Fibroblast of skin of right biceps (primary cell): ENCODE measurements at places on chromosomes 2 and 18.
A peak's percentile ranks its signal among the peaks of the same experiment; 100 is the strongest.

- DNase-seq, result peak; percentile 25
Measured at GRCh38 chr2:166092889-166093288, 34.9 kb downstream of the SCN1A start.

GRCh38 chr2:14292964-14293363, 339.6 kb upstream of the LRATD1 start:
- DNase-seq, result no peak

DNA sequence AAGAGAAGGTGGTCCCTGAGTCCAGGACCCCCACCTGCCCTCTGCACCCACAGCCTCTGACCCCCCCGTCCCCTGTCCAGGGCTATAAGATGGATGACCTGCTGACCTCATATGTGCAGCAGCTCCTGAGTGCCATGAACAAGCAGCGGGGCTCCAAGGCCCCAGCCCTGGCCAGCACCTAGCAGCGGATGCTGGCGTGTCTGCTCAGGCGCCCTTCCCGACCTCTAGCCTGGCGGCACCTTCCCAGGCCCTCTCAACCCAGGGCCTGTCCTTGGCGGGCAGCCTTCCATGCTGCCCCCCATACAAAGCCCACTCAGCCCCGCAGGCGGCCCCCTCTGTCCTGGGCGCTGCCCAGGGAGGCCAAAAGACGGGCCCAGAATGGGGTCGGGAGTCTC, 8.7 kb upstream of the GPR17 start:
- DNase-seq, result no peak

GRCh38 chr2:157421331-157421944, 22.5 kb downstream of the CYTIP start:
- no peak for DNase-seq

GRCh38 chr2:197293252-197294007, 17.1 kb downstream of the ANKRD44 start:
- DNase-seq, result peak; percentile 18

DNA sequence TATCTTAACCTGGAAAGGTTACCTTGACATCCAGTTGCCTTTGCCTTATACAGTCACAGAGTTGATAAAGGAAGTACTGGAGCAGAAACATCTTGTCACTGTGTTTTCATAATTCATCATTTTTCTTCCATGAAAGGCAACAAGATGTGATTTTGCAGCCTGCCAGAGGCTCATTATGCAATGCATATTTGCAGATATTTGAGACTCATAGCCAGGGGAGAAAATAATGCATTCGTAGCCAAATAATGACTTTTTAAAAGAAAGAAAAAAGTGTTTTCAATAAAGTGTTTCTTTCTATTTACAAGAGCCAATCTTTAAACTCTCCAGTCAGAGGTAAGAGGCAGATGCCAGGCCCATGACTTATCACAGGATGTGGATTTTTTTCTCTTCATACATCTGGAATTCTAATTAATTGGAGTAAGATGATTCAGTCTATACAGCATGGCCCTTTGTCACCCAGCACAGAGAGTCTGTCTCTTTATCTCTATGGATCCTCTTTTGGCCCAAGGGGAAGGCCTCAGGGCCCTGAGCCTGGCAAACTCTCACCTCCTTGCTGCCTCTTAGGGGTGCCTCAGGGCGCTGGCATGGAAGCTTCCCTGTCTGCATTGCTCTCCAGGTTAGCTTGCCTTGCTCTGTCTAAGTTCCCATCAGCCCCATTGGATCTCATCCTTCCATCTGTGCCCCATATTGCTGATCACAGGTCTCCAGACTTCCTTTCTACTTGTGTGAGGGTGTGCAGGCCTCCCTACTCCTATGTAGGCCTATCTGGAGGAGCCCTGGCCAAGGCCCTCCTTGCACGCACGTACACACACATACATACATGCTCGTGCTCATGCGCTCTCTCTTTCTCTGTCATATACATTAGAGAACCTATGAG, 247.7 kb downstream of the TPGS2 start:
- DNase-seq, result peak; percentile 90

- peak; percentile 57 for DNase-seq
Measured at GRCh38 chr2:172094294-172095145, 8.2 kb downstream of the DLX2 start.

DNA sequence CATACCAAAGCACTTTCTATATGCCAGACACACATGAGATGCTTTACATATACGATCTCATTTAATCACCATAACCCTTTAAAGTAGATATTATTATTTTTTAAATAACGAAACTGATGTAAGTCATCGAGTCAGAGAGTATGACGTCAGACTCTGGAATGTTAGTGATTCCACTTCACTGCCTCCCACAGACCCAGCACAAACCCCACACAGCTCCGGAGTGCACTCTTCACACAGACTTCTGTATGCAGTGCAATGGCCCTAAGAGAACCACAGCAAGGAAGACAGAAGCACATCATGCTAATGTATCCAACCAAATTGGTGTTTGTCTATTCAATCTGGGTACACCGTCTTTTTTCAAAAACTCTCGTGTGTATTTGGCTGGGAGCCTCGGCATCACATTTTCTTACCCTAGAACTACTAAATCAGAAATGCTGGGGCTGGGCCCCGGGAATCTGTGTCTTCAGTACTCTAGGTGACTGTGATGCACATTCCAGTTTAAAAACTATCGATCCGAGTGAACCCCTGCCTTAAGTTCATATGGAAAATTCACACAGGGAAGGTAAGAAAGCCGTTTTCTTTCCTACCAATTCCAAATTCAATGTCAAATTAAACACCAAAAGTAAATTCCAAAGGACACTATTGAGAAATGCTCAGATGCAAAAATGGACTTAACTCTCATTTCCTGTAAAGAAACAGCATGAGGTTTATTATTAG, 117.7 kb upstream of the ACVR1C start:
- peak; percentile 75 for DNase-seq

GRCh38 chr2:24957976-24958375, 13.8 kb downstream of the DNAJC27 start:
- no peak for DNase-seq

DNA sequence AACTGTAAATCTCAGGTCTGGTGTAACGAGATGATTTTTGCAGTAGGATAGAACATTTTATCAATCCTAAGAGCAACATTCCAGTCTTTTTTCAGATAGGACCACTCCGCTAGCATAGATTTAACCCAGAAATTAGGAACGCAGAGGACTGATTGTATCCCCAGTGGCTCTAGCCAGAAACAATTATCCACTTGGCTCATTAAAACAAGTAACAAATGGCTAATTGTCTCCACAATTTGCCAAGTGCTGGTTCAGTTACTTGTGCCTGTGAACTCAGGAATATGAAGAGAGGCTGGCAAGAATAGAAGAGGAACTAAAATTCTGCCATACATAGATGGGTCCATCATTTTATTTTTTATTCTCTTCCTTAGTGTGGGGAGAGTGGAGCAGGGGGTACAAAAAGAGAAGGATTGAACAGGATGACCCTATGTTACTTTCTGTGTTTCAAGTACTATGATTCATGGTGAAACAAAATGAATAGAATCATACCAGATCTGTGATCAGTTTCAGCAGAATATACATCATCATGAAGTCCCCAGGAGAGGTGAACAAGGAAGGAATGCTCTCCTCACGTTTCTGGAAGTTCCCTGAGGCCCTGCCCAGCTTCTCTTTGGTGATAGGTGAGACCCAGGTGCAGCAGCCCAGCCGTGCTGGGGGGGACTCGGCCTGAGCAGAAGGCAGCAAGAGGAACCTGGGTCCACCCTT, 121.6 kb downstream of the ARL4C start:
- DNase-seq, result no peak

GRCh38 chr2:113114224-113114945, 13.0 kb upstream of the IL1RN start:
- no peak for DNase-seq

DNA sequence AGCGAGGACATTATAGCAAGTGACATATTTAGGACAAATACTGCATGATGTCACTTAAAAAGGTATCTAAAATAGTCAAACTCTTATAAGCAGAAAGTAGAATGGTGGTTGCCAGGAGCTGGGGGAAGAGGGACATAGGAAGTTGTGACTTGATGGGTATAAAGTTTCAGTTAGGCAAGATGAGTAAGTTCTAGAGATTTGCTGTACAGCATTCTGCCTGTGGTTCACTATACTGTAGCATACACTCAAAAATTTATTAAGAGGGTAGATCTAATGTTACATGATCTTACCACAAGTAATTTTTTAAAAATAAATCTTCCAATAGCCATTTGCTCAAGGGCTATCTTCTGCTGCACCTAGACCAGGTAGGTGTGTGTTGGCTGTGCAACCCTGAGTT, 78.1 kb upstream of the NPAS2 start:
- DNase-seq, result peak; percentile 72

- no peak for DNase-seq
Measured at GRCh38 chr18:69691008-69691760, 256.5 kb downstream of the CD226 start.

DNA sequence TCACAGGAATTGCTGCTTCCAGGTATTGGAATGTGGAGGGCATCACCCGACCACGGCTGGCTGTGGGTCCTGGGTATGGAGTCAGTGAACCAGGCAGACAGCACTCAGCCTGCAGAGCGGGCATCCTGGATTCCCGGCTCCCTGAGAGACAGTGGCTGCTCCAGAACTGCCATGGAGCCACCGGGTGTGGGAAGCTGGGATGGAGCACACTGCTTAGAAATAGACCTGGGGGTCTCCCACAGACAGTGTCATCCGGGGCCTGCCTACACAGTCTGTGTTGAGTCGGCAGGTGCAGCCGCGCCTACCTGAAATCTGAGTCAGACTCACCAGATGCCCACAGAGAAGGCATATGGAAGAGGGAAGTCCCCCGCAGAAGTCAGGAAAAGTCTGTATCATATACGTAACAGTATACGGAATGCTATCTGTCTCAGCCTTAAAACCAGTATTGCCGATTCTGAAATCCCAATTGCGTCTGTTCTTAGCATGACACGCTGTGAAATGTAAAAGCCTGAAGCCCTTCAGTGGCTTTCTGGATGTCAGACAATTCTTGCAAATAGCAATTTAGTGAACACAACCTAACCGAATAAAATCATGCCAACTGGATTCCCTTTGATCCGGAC, 509.7 kb upstream of the MYT1L start:
- DNase-seq, result no peak

- DNase-seq, result no peak
Measured at GRCh38 chr2:73077424-73077795, 5.9 kb upstream of the SFXN5 start.

- DNase-seq, result no peak
Measured at GRCh38 chr2:11338580-11338979, 5.9 kb downstream of the ROCK2 start.

DNA sequence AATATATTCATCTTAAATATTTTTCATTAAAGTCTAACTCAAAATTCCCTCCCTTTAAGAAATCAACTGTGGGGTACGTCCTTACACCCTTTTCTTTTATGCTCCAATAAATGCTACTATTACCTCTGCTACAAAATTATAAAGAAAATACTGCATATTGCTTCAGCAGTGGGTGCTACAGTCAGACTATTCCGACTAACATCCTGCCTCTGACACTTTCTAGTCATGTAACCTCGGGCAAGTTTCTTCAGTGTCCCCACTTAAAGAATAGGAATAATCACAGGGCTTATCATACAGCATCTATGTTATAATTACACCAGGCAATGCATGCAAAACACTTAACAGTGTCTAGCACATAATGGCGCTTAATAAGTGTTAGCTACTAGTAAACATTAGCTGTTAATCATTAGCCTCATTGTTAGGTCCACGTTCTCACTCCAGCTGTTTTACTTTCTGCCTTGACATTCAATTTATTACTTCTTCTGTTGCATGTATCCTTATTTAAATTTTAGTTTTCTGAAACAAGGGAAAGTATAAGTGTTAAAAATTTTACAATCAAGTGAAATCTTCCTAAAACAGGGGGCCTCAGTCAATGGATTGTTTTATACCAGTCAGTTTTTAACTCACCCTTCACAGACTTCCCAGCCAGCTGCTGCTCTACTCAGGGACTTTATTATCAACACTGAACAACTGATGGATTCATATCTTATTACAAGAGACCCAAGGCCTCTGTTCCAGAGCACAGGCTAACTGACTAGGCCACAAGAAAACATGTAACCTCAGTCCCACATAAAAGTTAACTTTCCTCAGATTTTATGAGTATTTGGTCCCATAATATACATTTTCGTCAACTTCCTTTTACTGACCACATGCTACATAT, 54.0 kb downstream of the CLASP1 start:
- no peak for DNase-seq

- peak; percentile 31 for DNase-seq
Measured at GRCh38 chr18:24019641-24020331, 5.2 kb downstream of the TTC39C start.

GRCh38 chr2:60936757-60937156, 55.4 kb downstream of the REL start:
- no peak for DNase-seq

GRCh38 chr2:97678298-97678697, 8.8 kb downstream of the C2orf92 start:
- no peak for DNase-seq

DNA sequence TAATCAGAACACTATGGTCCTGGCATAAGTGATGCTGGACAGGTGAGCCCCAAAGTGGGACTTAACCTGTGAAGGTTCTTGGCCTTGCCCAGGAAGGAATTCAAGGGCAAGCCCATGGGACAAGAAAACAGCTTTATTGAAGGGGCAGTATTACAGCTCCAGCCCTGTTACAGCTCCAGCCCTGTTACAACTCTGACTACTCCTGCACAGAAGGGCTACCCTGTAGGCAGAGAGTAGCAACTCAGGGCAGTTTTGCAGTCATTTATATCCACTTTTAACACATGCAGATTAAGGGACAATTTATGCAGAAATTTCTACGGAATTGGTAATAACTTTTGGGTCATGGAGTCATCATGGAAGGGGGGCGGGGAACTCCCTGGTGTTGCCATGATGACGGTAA, 15.7 kb downstream of the IL37 start:
- DNase-seq, result no peak

DNA sequence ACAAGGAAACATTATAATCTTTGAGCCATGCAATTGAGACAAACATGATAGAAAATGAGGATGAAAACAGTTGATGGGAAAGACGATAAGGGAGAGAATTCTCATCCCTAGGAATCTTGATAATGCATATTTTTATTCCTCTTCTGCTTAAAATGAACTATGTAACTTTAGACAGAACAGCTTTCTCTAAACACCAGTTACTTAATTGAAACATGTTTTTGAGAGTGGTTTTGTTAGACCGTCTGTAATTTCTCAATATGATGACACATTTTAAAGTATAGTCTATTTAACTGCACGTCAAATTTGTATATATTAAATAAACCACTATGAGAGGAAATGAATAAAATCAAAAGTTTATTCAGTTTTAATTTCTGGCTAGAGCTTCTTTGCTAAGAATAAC, 1453.9 kb upstream of the NXPH2 start:
- no peak for DNase-seq

DNA sequence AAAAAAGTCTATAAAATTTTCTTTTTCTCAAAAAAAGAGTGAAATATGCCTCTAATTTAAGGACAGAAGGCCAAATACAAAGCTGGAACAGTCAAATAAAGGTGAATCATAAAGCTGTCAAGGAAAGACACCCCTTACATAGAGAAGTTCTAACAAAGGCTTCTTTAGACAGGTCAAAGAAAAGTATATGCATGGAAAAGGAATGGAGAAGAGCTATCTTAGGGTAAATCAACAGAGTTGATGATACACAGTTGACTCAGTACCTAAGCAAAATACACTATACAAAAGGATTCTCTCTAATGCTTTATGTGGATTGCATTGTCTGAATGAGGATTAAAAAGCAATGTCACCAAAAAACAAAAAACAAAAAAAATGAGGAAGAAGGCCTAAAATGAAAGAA, 214.8 kb downstream of the TXNL1 start:
- no peak for DNase-seq
